ENCODE measurements at places on chromosomes 3 and 15.

DNA sequence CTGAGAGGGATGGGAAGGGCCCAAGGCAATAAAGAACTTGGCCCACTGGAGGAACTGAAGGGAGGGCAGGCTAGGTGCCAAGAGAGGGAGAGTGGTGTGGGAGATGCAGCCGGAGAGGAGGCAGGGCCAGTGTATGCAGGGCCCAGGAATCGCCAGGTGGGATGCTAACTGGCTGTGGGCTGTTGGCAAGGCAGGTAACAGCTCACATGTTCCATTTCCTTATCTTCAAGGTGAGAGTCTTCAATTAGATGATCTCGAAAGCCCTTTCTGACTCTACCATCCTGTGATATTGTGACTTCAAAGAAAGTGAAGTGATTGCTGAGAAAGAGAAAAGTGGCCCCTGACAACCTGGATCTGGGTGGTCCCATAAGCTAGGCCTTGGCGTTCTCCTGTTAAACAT is 49.0 kb downstream of the CASR start:
- no peak for DNase-seq

- DNase-seq: no peak
Observed at GRCh38 chr15:93088981-93089726, at the start of gene RGMA. Gene RGMA (minus strand): TSS chr15:93089211. CDS start chr15:93088932, 279 bp downstream.

- no peak for DNase-seq
Observed at GRCh38 chr15:58559904-58560588, 128.3 kb downstream of the LIPC start.

DNA sequence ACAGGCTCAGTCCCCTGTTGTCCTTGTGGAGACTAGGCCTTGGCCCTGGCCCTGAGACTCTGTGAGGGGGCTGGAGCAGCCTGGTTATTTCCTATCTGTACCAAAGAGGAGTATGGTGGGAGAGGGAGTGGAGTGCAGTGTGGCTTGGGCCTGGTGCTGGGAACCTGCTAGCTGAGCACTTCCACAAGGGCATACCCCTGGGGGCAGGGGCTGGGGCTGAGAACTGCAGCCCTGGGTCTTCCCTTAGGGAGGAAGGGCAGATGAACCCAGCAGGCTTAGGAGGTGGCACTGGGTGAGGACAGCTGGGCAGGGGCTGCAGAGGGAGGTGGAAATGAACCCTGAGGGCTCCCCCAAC is 3.5 kb upstream of the CHST14 start:
- no peak for DNase-seq

DNA sequence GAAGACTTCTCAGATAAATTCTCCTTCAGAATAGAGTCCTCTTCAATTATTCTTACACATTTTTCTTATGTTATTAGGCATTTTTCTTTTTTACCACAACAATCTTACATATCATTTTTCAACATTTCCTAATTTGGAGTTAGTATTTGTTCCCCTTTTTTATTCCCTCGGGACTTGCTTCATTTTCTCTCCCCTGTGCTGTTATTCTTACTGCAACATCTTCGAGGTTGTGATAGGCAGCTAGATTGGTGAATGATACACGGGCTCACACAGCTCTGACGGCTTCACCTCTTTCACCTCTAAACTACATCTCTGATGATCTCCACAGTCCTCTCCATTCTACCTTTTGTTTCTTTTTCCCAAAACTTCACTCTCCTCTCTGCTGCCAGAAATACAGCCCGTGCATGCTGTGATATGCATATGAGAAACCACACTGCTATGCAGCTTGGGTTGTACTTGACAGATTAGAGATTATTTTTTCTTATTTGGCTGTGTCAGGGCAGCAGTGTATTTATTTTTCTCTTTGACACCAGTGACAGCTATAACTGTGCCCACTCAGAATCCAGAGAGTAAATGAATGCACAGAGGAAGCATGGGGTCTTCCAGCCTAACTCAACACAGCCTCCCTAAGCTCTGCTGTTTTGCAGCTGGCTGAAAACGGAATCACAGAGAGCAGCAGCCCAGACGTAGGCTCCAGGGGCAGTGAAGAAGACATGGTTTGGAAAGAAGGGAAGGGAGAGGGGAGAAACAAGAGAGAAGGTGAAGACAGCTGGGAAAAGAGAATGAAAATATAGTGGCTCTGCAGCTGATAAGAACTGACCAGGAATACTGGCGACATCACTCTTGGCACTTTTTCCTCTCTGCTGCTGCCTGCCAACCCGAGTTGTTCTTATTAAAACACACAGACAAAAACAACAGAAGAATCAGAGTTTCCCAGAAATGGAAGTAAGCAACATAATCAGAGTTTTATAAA is 61.8 kb downstream of the SLC9A9 start:
- no peak for DNase-seq

- DNase-seq: no peak
Observed at GRCh38 chr15:50798684-50799083, 33.2 kb upstream of the SPPL2A start.

DNA sequence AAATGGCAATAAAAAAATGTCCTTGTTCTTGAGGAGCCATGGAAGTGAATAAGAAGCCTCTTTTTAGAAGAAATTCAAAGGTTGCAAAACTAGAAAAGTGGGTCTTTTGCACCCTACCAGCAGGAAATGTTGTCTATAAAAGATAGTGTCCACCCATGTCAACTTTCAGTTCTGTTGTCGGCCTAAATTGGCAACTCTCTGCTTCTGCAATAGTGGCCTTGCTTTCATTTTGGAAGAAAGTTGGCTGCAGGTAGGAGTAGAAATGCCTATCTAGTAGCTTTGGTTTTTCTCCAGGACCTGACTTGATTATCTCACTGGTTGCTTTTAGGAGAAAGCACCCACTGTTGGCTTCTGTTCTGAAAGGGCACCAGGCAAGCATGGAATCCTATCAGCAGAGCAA is 85.4 kb downstream of the TMEM108 start:
- DNase-seq: no peak

GRCh38 chr3:40304352-40304751 is 5.2 kb upstream of the EIF1B start:
- no peak for DNase-seq

- no peak for DNase-seq
Observed at GRCh38 chr3:61439122-61439458, 122.3 kb upstream of the PTPRG start.

- DNase-seq: no peak
Observed at GRCh38 chr3:94961423-94962100, 898.7 kb downstream of the NSUN3 start.
